ENCODE measurements at places on chromosomes 1 and 21.

DNA sequence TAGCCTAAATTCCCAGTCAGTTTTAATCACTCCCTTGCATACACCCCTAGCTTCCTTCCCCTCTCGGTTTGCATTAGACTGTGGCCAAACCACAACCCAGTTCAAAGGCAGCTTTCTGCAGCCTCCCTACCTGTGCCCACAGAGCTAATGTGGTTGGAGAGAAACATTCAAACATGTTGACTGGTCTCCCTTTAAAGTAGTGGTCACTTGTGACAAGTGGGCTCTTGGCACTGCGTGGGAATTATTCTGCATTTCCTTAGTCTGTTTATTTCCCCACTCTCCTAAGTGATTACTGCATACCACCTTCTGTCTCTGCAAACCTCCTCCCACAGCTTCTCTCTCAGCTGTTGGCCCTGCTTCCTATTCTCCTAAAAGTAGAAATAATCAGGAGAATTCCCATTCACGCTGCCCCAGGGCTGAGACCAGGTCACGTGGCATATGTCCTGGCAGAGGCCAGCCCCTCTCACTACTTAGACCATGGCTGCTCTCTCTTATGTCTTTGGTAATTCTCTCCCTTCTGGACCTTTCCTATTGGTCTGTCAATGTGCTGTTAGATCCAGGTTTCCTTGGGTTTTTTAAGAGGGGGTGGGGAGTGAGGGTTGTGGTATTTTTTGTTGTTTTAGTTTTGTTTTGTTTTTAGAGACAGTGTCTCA is 38.4 kb upstream of the CD101 start:
- DNase-seq: no peak

- no peak for DNase-seq
Measured at GRCh38 chr1:150233359-150234308, 2.3 kb downstream of the ANP32E start.

GRCh38 chr1:151980287-151981177 is 13.1 kb downstream of the S100A10 start:
- DNase-seq: peak; percentile 91

DNA sequence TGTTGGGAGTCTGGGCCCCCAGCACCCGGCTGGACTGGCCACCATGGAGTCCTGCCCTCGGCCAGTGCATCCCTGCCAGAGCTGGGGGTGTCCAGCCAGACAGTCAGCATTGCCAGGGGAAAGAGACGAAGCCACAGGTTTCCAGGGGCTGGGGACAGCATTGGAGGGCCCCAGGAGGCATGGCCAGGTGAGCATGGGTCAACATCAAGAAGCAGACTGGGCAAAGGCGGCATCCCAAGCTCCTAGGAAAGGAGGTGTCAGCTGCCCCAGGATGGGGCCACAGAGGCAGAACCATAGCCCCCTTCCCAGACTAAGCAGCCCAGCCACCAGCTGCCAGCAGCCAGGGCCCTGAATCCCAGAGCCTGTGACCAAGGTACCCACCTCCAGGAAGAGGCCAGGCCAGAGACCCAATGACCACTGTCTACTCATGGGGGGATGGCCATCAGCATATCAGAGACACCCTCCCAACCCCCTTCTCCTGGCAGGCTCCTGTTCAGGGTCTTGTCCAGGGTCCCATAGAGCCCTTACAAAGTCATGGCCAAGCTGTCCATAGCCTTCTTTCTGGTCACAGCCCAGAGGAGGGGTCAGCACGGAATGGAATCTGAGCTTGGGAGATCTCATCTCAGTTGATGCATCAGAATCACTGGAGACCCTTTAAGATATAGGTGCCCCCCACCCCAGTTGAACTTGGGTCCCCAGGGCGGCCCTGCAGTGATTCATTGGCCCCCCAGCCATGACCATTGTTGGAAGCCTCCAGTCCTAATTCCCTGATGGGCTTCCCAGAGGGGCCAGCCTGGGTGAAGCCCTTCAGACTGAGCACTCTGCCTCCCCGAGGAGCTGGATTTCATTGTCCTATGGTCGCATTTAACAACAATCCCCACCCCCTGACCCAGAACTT is 32.5 kb downstream of the WNT3A start:
- DNase-seq: no peak

DNA sequence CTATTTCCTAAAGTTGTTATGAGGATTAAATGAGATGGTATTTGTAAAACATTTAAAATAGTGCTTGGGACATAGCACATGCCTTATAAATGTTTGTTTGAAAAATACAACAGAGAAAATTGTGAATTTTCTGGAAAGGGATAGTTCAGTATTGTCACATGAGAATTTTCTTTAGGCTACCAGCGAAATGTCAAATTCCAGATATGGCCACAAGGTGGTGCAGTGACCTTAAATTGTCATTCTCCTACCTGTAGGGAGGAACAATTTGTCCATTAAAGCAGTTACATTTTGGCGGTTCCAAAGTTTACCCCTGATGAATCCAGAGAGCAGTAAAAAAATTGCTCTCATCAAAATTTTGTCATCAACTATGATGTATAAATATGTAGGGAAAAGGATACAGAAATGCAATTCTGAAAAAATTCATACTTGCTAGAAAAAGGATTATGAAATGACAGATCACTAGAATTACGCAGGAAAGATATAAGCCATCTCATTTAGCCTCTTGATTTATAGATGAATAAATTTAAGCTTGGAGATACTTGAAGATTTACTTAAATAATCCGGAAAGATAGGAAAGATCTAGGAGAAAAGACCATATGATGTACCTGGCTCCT is 50.2 kb upstream of the TSHB start:
- DNase-seq: peak; percentile 53

GRCh38 chr21:43884012-43884860 is 19.2 kb downstream of the AGPAT3 start:
- DNase-seq: no peak

- DNase-seq: peak; percentile 98
Measured at GRCh38 chr1:201766131-201766866, 62.7 kb upstream of the IPO9 start.

DNA sequence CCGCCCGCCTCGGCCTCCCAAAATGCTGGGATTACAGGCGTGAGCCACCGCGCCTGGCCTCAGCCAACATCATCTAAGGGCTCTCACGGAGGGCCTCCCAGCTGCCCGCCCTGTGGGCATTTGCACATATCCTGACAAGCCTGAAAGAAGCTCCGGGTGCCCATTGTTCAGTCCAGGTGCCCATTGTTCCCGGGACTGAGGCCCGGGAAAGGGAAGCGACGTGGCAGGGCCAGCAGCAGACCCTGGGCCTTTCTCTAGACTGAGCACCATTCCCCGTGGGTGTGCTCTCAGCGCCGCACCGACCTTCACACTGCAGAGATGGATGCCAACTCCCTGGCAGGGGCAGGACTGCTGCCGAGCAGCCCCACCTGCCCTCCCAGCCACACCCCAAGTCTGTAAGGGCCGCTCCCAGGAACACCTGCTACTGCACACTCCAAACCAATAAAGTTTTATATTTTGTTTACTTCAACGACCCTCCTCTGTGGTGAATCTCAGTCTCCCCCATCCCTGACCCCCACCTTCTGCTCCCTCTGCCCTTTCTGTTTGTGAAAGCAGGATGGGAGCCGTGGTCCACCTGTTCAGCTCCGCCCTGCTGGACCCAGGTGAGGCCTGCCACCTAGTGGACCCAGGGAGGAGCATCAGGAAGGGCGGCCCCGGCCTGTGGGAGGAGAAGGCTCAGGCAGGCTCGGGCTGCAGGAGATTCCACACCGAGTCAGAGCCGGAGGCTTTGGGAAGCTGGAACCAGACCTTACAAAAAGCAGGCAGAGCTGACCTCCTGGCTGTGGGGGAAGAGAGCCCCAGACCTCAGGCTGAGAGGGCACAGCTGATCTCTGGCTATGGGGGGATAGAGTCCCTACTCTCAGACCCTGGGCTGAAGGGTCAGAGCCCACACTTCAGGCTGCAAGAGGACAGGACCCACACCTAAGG is 1.1 kb upstream of the TMEM82 start:
- DNase-seq: peak; percentile 47

- DNase-seq: peak; percentile 40
Measured at GRCh38 chr1:5915587-5916571, 76.3 kb downstream of the NPHP4 start.

DNA sequence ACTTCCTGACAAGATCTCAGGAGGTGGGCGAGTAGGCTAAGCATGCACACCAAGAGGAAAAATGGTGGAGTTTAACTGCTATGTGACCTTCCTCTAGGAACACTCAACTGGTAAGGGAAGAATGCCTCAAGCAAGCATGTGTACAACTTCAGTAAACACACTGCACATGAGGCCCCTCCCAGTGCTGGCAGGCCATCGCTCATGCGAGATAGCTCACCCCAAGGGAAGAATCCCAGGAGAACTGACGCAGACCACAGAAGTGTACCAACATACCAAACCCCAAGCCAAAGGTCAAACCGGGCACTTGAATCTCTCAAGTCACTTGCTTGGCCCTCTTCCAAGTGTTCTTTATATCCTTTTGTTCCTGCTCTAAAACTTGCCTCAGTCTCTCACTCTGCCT is 40.5 kb upstream of the GALNT2 start:
- DNase-seq: no peak

DNA sequence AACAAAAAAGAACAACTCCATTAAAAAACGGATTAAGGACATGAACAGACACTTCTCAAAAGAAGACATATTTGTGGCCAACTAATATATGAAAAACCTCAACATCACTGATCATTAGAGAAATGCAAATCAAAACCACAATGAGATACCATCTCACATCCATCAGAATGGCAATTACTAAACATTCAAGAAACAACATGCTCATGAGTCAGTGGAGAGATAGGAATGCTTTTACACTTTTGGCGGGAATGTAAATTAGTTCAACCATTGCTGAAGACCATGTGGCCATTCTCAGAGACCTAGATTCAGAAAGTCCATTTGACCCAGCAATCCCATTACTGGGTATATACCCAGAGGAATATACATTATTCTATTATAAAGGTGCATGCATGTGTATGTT is 1442.6 kb upstream of the B3GALT2 start:
- peak; percentile 15 for DNase-seq

DNA sequence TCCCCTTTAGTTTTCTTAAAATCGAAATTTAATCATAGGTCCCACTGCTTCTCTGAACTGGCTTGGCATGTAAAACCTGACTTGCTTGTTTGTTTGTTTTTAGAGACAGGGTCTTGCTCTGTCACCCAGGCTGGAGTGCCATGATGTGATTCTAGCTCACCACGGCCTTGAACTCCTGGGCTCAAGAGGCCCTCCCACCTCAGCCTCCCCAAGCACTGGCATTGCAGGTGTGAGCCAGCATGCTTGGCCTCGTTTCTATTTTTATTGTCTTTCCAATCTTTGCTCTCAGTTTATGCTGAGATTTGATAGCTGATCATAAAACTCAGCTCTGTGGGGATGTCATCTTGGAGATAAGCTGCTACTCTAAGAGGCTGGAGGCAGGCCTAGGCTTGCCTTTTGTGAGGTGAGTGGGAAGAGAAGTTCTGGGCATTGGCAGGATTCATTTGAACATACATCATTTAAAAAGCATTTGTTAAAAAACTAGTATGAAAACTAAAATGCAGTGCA is 51.5 kb upstream of the GCLM start:
- no peak for DNase-seq

GRCh38 chr1:155909894-155910293 is 1.3 kb downstream of the RIT1 start:
- DNase-seq: no peak

- DNase-seq: no peak
Measured at GRCh38 chr1:206828765-206829164, 36.7 kb upstream of the IL20 start.

DNA sequence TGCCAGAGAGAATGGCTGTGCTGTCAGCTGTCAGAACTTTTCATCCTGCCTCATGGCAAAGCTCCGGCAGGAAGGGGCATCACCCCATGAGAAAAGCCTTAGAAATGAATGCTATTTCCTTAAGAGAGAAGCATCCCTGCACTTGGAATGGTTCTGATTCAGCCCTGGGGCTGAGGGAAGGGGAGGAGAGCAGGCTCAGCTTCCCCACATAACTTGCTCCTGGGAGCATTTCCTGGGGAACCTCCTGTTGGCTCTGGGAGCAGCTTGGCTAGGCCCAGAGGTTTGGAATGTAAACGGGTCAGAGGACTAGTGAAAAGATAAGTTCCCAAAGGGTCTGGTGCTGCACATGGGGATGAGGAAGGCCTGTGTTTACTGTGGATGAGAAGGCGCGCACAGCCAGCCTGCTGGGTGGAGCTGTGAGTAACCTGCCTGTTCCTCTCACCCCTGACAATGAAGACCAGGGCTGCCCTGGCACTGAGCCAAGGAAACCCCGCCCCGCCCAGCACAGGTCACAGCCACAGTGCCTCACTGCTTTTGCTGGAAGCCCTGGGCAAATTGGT is 5.0 kb downstream of the PRELP start:
- peak; percentile 93 for DNase-seq

GRCh38 chr1:178344513-178345091 is 152.2 kb downstream of the CLEC20A start:
- DNase-seq: peak; percentile 95

- peak; percentile 77 for DNase-seq
Measured at GRCh38 chr1:24704411-24705259, 40.6 kb upstream of the CLIC4 start.

GRCh38 chr1:84598846-84599741 is 24.9 kb upstream of the CTBS start:
- peak; percentile 90 for DNase-seq

Measured in fibroblast of upper back skin (primary cell).